BJ (cell line): ENCODE measurements at places on chromosomes 6 and 20. TPM values are rescaled to one million over a fixed set of nuclear protein-coding genes. Genes with fewer than 3 reads are reported as not detected.

GRCh38 chr20:8153281-8153908, 21.3 kb downstream of the PLCB1 start:
- no peak for DNase-seq

- DNase-seq: no peak
These were observed 56.9 kb downstream of the RAMACL start for GRCh38 chr6:166529586-166529985.

- DNase-seq: no peak
These were observed 89.2 kb downstream of the ARID1B start for GRCh38 chr6:156866220-156867015.

- DNase-seq: peak; percentile 76
These were observed at the start of gene ARHGAP18 for GRCh38 chr6:129709769-129710449. ARHGAP18 (minus strand) TSS chr6:129710177; CDS start chr6:129710136, 41 bp downstream.

DNA sequence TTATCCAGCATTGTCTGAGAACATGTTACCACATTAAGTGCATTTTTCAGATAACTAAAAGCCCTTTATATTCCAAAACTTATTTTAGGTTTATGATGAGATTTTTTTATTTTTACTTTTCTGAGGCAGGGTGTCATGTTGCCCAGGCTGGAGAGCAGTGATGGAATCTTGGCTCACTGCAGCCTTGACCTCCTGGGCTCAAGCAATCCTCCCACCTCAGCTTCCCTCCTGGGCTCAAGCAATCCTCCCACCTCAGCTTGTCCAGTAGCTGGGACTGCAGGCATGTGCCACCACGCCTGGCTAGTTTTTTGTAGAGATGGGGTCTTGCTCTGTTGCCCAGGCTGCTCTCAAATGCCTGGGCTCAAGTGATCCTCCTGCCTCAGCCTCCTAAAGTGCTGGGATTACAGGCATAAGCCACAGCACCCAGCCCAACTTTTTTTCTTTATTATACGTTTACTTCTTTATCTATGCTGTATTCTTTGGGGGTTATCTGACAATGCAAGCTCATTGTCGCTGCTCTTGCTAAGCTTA, 6.2 kb downstream of the DYNLT1 start:
- DNase-seq: no peak

DNA sequence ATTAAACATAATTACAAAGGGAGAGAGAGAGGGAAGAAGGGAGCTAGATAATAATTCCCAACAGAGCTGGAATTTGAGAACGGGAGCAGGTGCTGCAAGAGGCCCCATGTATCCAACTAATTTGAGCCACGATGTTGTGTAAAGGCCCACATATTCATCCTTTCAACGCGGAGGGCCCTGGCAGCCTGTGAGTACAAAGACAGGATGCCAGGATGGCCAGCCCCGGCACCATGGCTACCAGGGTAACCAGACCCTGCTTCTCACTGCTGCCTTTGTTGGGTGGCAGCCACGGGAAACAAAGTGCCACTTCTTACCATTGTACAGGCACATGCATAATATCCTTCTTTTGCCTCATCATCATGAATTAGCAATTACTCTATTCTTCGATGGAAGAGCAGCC, 492.0 kb upstream of the NRSN1 start:
- DNase-seq: no peak

GRCh38 chr20:53815509-53815908, 221.9 kb upstream of the ZNF217 start:
- no peak for DNase-seq

DNA sequence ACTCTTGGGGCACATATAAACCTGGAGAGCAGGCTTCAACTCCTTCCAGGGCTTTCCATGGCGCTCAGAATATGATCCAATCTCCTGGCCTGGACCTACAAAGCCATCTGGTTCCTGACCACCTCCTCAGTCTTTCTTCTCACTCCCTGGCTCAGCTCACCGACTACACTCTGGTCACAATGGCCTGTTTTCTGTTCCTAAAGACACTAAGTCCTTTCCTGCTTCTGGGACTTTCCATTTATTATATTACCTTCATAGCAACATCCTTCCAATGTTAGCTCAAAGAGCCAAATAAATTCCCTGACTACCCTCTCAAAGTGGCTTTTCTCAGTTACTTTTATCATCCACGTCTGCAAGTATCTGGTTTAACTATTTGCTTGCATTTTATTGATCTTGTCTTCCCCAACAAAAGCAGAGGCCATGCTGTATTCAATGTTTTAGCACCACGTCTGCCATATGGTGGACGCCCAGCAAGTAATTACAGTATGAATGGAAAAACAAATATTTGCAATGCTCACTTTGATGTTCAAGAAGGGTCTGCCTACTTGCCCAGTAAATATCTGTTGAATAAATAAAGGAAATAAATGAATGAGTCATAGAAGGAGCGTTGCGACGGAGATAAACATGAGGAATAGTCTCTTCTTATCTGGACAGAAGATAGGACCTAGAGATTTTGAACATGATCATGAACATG, 328.4 kb downstream of the ESR1 start:
- no peak for DNase-seq

NFATC2 gene
- 0.12 and 0.21 TPM in 2 replicates for polyA plus RNA-seq
